ENCODE measurements at places on chromosomes 6 and 20. TPM values are rescaled to one million over a fixed set of nuclear protein-coding genes. Genes with fewer than 3 reads are reported as not detected.
A peak's percentile ranks its signal among the peaks of the same experiment; 100 is the strongest.

DNA sequence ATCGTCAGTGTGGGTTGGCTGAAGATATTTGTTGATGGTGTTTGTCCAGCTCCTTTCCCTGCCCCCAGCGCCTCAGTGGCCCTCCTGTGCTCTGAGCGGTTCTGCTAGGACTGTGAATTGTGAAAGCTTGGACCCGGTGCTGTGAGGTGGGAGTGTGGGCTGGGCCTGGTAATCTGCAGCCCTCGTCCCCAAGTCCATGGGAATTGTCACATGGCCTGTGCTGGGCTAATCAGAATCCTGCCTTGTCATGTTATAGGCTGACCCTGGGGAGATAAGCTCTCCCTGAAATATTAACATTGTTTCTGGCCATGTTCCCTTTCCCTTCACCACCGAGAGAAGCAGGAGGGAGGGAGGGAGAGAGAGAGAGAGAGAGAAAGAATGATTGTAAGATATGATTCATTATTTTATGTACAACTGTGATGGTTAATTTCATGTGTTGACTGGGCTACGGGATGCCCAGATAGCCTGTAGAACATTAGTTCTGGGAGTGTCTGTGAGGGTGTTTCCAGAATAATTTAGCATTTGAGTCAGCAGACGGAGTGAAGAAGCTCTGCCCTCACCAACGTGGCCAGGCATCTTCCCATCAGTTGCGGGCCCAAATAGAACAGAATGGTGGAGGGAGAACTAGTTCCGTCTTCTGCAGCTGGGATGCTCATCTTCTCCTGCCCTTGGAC lies 62.4 kb downstream of the TFAP2C start:
- no peak for DNase-seq

Gene SESN1
- total RNA-seq, result 19.1 TPM

- peak; percentile 81 for DNase-seq
Observed at GRCh38 chr6:26197933-26198721, 110.9 kb downstream of the HFE start.

DNA sequence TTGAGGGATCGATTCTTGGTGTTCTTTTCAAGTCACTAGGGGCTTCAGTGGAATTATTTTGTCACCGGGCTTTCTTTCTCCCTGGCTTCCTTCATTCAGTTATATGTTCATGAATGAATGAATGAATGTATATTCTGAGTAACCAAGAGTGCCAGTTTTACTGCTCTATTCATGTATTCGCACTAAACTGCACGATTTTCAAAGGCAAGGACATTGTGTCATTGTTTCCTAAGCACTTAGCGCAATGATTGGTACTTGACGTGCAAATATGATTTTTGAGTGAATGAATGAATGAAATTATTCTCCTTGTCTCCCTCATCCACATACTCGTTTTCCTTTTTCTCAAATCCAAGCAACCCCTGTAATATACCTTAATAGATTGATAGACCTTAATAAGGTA lies 822 bp downstream of the AFG1L start:
- DNase-seq, result no peak

DNA sequence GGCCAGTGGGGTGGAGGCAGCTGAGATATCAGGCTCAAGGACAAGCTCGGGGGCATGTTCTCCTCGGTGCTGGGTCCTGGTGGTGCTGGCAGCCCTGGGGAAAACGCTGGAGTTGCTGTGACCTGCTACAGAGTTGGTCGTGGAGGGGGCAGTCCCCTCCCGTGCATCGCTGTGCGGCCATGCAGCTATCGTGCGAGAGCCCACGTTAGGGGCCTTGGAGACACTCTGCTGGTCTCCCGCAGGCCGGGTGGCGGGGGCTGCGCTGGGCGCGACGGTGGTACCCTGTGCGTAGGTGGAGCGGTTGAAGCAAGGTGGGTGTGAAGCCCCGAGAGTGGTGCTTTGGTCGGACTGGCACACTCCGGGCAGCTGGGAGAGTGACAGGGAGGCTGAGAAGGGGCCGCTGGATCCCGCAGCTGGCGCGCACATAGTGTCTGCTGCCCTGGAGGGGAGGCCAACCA lies 12.0 kb downstream of the LRRN4 start:
- no peak for DNase-seq

DNA sequence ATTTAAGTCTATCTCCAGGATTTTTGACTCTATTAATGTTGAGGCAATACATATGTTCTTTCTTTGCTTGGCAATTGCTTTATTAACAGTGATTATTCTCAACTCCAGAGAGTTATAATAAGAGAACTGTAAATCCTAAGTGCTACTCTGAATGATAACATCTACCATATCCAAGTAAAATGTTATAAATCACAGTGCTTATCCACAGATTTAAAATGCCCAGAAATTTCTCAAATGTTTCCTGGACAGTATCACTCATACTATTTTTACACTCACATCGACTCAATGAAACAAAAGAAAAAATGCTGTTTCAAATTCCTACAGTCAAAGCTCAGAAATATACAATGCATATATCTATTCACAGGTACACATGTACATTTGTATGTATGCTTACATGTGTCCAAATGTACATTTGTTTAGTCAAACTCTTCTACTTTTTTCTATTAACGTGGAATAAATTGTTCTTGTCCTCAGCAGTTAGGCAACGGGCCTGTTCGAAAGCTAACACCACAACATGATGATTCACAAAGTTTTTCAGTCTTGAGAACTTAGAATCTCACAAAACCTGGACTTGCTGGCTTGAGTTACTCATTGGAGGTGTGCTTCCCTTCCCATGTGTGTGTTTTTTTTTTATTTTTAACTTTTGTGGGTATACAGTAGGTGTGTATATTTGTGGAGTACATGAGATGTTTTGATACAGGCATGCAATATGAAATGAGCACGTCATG lies 193.0 kb downstream of the GJA10 start:
- DNase-seq, result no peak

Gene RSPO3
- 1.3 TPM for total RNA-seq

Measured in thymus (tissue), 14 donors.